ENCODE measurements at places on chromosomes 4 and X. TPM values are rescaled to one million over a fixed set of nuclear protein-coding genes. Genes with fewer than 3 reads are reported as not detected.

DNA sequence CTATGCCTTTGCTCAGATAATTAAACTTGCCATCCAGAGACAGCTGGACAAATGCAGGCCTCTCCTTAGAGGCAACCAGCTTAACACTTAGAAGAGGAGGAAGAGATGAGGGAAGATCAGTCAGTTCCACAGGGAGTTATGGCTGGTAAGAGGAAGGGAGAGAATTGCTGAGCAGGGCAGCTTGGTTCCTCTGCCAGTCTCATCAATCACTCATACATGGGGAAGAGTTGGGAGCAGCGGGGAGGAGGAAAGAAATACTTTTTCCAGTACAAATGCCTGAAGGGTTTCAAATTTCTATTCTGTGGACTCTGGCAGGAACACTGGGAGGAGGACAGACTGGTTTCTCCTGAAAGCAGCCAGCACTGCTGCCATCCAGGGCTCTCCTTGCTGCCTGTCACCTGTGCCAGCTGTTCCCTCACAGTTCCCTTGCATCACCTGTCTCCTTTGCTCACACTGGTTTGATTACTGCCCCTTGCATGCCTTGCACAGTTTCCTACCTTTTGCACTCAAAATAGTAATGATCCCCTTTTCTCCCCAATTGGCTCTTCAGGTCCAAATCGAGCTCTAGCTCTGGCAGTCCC, 59.5 kb downstream of the PGRMC2 start:
- DNase-seq: no peak

- no peak for DNase-seq
Measured at GRCh38 chr4:136800248-136800647, 732.0 kb downstream of the PCDH18 start.

DNA sequence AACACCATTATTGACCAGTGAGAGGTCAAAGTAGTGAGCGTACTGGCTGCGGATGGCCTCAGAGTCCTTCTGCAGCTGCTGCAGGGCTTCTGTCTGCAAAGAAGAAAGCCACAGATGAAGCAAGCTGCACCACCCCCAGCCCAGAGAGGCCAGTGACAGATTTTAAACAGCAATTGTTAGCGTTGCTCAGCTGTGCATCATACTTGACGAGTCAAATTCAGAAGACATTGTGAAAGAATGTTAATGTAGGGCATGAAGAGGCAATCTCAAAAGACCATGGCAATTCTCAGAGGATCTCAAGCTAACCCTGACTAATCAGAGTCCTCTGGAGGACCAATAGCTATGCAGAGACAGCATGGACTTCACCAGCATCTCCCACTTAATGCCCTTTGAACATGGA, 16.6 kb downstream of the DKC1 start:
- no peak for DNase-seq

- DNase-seq: peak; percentile 59
Measured at GRCh38 chrX:24149351-24150050, at the start of gene ZFX. ZFX (plus strand) TSS chrX:24149729; CDS start chrX:24172743, 23,014 bp downstream.

DNA sequence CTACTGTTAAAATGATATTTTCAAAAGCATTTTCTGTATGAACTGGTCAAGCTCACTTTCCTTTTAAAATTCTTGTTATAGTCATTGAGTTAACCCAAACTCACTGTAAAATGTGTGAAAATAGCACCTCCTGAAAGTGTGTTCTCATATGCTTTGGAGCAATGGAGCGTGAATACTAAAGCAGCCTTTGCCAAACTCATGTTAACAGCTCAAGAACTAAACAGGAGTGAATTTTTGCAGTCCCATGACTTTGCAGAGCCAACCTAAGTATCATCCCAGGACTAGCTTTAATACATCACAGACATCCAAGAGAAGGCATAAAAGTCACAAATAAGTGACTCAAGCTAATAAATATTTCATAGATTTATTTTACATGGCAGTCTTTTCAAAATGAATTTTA, 2.3 kb downstream of the AMMECR1 start:
- DNase-seq: no peak

GRCh38 chr4:19324184-19324583, 927.5 kb upstream of the SLIT2 start:
- no peak for DNase-seq

- no peak for DNase-seq
Measured at GRCh38 chr4:1245481-1246051, 3.4 kb downstream of the CTBP1 start.

DNA sequence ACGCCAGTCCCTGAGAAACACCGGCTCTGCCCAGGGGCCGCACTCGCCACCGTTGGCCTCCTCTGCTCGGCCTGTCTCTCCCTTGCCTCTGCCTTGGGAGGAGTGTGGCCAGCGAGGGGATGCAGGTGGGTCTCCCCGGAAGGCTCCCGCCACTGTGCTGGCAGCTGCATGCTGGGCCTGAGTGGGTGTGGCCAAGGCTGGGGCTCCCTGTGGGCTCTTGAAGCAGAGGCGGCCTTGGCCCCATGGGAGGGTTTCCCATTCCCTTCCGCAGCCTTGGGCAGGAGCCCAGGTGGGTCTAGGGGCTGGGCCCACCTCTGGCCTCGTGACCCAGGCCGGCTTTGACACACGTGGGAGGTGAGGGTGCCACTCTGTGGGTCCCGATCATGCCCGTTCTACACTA, 19.1 kb downstream of the FGFRL1 start:
- DNase-seq: no peak

DNA sequence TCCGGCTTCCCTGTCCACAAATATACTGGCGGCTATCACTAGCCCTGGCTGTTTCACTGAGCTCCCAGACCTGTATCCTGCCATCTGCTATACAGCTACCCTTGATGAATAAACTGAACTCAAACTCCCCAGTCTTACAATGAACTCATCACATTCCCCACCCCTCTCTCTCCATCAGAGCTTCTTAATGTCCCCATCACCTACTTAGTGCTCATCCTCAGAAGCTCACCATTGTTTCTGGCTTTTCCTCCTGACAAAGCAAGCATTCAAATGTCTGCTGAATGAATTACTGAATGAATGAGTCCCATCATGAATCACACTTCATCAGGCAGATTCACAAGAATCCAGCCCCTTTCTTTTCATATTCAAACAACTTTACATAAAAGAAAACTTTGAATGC, 5.7 kb upstream of the DGAT2L6 start:
- no peak for DNase-seq

GRCh38 chr4:26692014-26692726, 108.3 kb downstream of the TBC1D19 start:
- DNase-seq: no peak

DNA sequence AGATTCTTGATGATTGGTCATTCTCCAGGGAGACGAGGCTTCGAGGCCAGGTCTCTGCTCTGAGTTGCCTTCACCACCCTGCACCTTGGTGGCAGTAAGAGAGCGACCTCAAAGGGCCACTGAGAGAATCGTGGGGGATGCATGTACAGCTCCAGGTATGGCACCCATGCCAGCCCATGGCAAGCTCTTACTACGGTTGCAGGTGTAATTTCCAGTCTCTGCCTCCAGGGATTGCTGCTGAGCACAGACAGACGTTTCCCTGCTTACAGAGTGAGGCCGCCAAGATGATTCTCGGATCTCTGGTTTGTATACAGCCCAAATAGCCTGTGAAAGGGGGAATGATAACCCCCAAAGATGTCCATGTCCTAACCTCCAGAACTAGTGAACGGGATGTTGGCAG, 16.3 kb upstream of the DRD5 start:
- peak; percentile 15 for DNase-seq

DNA sequence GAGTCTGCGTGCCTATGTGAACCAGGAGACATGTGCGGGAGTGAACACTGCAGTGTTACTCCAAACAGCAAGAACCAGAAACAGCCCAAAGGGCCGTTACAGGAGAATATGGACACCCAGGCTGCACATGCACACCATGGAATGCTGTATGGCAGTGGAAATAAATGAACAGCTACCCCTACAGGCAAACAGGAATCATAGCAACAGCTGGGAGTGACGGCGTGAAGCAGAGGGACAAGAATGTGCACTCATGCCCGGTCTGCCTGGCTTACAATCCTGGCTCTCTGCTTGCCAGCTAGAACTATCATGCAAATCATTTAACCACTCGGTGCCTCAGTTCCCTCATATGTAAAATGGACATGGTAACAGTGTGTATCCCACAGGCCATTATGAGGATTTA, 16.6 kb downstream of the GPKOW start:
- no peak for DNase-seq

DNA sequence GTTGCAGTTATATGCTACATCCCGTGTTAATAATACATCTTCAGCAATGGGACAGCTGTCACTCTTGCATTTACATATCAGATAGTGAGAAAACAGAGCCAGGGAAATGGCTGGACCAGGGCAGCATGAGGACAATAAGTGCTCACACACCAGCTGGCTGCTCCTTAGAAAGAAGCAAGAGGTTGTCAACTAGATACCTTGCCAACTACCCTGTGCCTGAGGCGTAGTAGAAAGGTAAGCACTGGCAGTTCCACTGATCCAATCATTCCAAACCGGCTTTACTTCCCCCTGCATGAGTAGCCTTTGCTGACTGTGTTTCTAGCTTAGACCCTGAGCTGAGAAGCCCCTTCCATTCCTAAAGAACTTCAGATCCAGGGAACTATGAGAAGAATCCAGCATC, 52.2 kb upstream of the FGF13 start:
- DNase-seq: no peak

GRCh38 chr4:128940971-128941370, 131.5 kb downstream of the JADE1 start:
- no peak for DNase-seq

DNA sequence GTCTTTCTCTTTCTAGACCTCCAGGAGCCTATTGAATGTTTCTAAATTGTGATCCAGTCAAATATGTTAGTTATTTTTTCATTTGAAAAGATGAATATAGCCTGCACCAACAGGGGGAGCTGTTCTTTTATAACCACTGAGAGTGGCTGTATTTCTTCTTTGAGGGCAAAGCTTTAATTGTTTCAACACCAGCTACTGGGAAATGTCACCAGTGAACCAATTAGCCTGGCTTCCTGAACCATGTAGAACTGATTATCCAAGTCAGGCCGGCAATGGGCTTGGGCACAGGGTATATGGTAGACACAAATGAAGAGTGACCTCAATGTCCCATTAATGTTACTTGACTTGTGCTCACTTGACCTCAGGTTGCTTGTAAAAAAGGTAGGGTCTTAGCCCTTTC, 4.8 kb upstream of the DAPP1 start:
- no peak for DNase-seq

Gene TMEM154
- total RNA-seq: 18.5 TPM

Gene BMX
- not detected for total RNA-seq

Gene ARHGAP36
- total RNA-seq: not detected

Gene NDST3
- total RNA-seq: not detected

Measured in activated naive CD8-positive, alpha-beta T cell treated with anti-CD3 and anti-CD28 coated beads for 36 hours (primary cell).